ENCODE measurements at places on chromosomes 7 and 10.
A peak's percentile ranks its signal among the peaks of the same experiment; 100 is the strongest.

DNA sequence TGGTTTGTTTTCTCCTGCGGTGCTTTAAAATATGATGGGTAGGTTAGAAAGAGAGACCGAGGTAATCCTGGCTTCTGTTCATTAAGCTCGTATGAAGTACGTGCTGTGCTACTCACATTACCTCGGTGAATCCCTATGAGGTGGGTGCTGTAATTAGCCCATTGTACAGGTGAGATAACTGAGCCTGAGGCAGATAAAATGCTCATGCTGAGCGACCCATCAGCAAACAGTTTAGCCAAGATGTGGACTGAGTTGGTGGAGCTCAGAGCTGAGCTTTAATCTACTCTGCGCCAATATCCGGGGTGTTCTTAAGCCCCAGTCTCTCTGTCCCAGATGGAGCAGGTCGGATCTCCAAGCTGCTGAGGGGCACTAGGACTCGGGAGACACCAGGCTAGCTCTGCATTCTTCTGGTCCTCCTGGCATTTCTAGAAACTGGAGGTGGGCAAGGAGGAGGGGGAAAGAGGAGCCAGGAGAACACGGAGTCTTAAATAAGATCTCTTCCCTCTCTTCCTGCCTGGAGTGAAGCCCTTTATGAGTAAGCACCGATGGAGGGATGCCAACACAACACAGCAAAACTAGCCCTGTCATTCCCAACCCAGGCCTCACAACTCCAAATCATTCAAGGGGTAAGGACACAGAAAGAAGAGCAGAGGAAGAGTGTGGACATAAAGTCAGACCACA lies 458.5 kb downstream of the KCNMA1 start:
- DNase-seq: peak; percentile 53

- no peak for DNase-seq
These were observed 41.8 kb downstream of the MCMBP start for GRCh38 chr10:119830851-119831250.

- no peak for DNase-seq
These were observed 5.8 kb upstream of the ALOX5 start for GRCh38 chr10:45368181-45368580.

DNA sequence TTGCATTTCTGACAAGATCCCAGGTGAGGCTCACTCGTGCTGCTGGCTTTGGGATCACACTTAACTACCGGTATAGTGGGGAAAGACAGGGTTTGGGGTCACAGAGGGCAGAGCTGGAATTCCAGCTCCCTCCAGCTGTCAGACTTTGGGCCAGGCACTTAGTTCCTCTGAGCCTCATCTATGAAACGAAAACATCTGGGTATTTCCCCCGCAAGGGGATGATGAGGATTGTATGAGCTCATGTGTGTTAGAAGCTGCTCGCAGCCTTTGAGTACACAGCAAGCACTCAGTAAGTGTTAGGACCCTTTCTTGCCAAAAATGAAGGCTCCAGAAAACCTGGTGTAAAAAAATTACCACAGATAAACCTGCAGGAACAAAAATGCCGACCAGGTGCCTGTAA lies 66.1 kb downstream of the PRPF18 start:
- DNase-seq: no peak

DNA sequence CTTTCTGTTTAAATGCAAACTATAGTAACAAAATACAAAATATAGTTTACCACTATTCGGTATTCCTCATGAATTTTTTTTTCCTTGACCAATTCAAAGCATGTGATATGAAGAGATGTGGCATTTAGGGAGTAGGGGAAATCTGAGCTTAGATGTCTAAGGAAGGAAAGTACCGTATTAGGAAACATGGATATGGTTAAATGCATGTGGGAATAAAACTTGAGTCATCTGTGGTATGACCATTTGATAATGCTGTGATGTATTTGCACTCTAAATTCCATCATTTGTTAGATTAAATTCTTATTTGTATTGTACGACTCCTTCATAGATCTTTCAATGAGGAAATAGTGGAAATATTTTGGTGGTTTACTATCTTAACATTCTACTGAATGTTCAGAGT lies 19.7 kb downstream of the AHR start:
- no peak for DNase-seq

GRCh38 chr10:101080933-101081931 lies 19.4 kb downstream of the KAZALD1 start:
- no peak for DNase-seq

- DNase-seq: no peak
These were observed 251.5 kb downstream of the WDR11 start for GRCh38 chr10:121102706-121103105.

- no peak for DNase-seq
These were observed 12.8 kb upstream of the MYL7 start for GRCh38 chr7:44153948-44154335.

- DNase-seq: no peak
These were observed 116.6 kb downstream of the KMT2E start for GRCh38 chr7:105130580-105130979.

GRCh38 chr10:111126077-111126476 lies 49.2 kb downstream of the ADRA2A start:
- DNase-seq: no peak

DNA sequence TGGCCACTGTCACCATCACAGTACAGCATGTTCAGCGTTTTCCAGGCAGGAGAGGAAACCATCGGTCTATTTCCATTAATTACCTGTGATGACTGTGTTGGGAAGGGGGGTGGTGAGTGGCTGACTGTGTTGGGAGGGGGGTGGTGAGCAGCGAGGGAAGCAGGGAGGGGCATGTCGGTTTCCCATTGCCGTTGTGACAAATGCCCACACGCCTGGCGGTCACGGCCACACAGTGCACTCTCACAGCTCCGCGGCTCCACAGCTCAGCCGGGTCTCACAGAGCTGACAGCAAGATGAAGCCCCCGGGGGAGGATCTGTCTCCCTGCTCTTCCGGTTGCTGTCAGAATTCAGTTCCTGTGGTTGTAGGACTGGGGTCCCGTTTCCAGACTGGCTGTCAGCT lies 39.0 kb downstream of the AP5Z1 start:
- no peak for DNase-seq
